Tongue (tissue), 3 donors: ENCODE measurements at places on chromosomes 1 and 21. TPM values are rescaled to one million over a fixed set of nuclear protein-coding genes. Genes with fewer than 3 reads are reported as not detected.

The FCRL2 gene
- total RNA-seq: 0.10 TPM

The CYP4A22 gene
- not detected for total RNA-seq

The DNM3 gene
- 7.1 TPM for total RNA-seq

The CREB3L4 gene
- 12.0 TPM for total RNA-seq

The LCE1C gene
- total RNA-seq: not detected

The TP73 gene
- 6.1 TPM for total RNA-seq

The CRP gene
- total RNA-seq: not detected

The COL18A1 gene
- 174 TPM for total RNA-seq

The ESRRG gene
- total RNA-seq: 43.2 TPM

The IFI16 gene
- 45.0 TPM for total RNA-seq

The SPRR2B gene
- not detected for total RNA-seq

The PAQR7 gene
- 6.5 TPM for total RNA-seq

The PCP4 gene
- total RNA-seq: 1.5 TPM

The OR2T1 gene
- total RNA-seq: not detected

The NEK2 gene
- 9.5 TPM for total RNA-seq

The RIT1 gene
- total RNA-seq: 32.6 TPM

The FAM43B gene
- not detected for total RNA-seq

The EVA1B gene
- total RNA-seq: 25.7 TPM

The GREM2 gene
- total RNA-seq: 7.2 TPM

The LCE3E gene
- not detected for total RNA-seq

The PLCH2 gene
- total RNA-seq: 11.8 TPM

The CLCA4 gene
- total RNA-seq: 1.7 TPM

The SHE gene
- 10.7 TPM for total RNA-seq
